Psoas muscle (tissue), 8 donors: ENCODE measurements at places on chromosomes 12 and 14. TPM values are rescaled to one million over a fixed set of nuclear protein-coding genes. Genes with fewer than 3 reads are reported as not detected.

The TMCC3 gene
- total RNA-seq: 34.7 TPM

The MDM2 gene
- 79.7 TPM for total RNA-seq

DNA sequence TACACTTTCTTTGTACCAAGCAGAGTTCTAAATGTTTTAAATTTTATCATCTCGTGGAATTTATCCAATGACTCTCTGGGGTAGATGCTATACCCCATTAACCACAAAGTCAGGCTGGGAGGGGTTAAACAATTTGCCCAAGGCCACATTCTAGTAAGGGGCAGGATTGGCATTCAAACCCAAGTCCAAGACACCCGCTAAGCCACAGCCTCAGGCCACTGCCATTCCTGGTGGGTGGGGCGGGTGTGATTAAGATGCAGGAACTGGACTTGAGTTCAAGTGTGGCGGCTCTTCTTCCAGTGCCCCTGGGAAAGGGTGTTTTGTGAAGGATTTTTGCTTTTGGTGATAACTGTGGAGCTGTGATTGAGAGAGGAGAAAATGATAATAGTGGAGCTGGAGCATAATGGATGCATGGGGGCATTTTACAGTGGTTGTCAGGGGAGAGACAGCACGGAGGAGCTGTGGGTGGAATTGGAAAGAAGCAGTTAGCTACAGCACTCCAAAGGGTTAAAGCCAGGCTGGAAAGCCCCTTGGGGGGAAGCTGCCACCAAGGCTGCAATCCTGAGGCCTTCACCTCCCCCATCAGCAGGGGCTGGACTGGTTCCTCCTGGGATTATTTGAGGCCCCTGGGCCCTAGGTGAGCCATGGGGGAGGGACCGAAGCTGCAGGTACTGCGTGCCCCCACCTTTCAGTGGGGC lies 1.0 kb upstream of the VRTN start:
- no peak for DNase-seq

DNA sequence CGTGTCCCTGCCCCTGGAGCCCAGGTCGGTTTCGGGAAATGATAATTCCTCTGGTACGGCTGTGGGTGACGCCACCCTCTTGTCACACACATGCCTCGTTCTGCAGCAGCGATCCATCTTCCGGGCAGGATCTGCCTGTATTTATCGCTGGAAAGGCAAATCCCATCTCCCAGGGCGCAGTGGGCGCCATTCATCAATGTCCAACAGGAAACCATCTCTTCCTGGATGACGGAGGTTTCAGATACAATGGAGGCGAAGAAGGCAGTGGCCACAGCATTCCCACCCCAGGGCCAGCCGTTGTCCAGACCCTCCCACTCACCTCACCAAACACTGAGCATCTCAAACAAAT lies 74.2 kb downstream of the NOC4L start:
- DNase-seq: no peak

DNA sequence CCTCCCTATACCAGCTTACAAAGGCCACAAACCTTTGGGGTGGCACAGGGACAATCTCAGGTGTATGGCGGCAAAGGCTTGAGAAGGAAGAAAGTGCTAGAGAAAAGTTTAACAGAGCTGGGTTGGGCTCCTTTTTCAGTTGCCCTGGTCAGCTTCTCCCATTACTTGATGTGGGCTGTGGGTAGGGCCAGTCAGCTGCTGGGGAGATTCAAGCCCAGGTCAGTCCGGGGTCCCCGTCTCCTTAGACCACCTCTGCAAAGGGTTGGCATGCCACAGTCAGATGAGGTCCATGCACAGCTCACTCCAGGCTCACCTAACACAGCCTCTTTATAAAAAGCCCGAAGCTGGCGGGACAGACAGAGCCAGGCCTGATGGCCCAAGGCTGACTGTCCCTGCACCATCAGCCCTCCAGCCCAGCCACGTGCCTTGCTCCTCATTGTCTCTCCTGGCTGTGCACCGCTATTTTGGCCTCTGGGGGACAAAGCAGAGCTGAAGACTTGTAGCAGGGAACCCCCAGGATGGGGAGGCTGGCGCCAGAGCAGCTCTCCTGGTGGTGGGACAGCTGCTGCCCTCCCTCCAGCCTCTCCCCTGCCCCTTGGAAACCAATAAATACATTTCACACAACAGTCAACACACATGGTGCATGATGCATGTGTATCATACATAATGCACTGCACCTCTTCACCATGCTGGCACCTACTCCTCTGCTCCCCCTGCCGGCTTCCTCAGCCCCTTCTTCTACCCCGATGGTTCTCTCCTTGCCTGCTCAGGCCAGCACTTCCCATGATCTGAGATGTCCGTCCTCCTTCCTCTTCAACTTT lies 61.7 kb upstream of the DDX11 start:
- no peak for DNase-seq

DNA sequence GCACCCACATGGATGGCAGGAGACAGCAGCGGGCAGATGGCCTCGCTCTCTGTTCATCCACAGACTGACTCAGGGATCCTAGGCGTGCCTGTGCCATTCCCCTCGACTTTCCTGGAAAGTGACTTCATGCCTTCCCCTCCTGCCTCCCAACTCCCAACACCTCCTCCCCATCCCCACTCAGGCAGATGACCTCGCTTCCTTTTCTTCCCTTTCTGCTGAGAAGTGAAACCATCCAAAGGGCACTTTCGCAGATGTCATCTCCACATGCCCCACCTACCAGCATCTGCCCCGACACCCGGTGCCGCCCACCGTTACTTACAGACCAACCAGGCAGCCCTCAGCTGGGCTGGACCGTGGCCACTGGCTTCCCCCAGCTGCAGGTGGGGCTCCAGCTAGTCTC lies 29.6 kb downstream of the BEGAIN start:
- no peak for DNase-seq

GRCh38 chr12:103421402-103421801 lies 74.4 kb downstream of the C12orf42 start:
- DNase-seq: no peak

- DNase-seq: no peak
These were observed 69.3 kb upstream of the VSX2 start for GRCh38 chr14:74169906-74170305.
